ENCODE measurements at places on chromosomes 11 and 22.

DNA sequence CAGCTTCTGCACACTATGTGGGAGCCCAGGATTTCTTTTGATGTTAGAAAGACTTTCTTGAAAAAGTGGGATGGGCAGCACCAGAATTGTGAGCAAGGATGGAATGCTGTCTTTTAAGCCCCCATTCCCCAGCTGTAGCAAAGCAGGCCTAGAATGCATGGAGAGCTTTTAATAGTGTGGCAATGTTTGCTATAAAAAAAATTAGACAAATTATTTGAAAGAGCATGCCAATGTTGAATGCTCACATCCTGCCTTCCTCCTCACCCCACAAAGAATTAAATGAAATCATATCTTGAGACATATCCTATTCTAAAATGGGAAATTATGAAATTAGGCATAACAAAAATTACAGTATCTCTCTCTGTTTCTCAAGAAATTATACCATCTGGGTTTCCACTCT, 154.7 kb downstream of the C11orf91 start:
- DNase-seq: no peak

GRCh38 chr22:19718456-19719049, 4.2 kb downstream of the SEPTIN5 start:
- DNase-seq: no peak

- DNase-seq: no peak
These were observed 713.9 kb downstream of the ETS1 start for GRCh38 chr11:127873478-127873877.

DNA sequence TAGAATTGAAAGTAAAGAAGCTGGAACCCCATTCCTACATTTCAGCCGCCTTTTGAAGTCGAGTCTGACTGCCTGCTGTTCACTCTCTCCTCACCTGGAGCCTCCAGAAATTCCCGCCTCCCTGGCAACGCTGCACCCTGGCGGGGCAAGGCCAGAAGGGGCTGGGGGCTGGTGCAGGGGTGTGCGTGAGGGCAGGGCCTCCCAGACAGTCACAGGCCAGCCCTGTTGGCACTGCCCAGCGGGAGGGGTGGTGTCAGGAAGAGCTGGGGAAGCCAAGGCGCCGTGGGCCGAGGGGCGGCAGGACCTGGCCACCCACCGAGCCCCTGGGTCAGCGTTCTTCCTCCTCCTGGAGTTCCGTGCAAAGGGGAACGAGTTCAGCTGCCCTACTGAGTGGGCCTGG, 123.2 kb downstream of the KCNQ1OT1 start:
- DNase-seq: no peak

- no peak for DNase-seq
These were observed 19.8 kb downstream of the NEFH start for GRCh38 chr22:29499852-29500251.

DNA sequence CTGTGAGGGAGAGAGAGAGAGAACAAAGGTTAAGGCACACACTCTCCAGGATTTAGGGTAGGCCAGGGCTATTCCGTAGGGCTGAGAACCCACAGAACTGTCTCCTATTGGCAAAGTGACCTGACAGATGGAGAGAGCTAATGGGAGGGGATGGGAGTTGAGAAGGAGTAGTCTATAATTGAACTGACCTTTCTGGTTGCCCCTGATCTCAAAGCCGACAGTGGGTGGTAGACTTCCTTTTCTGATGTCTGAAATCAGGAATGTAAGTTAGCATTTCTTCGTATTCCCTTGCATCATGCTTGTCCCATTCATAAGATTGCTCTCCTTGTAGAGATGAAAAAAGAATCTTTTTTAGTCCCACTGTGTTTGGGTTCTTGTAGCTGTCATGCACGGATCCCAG, 210.1 kb downstream of the NTM start:
- no peak for DNase-seq

- DNase-seq: no peak
These were observed 30.6 kb downstream of the CAPN1 start for GRCh38 chr11:65212226-65212801.

DNA sequence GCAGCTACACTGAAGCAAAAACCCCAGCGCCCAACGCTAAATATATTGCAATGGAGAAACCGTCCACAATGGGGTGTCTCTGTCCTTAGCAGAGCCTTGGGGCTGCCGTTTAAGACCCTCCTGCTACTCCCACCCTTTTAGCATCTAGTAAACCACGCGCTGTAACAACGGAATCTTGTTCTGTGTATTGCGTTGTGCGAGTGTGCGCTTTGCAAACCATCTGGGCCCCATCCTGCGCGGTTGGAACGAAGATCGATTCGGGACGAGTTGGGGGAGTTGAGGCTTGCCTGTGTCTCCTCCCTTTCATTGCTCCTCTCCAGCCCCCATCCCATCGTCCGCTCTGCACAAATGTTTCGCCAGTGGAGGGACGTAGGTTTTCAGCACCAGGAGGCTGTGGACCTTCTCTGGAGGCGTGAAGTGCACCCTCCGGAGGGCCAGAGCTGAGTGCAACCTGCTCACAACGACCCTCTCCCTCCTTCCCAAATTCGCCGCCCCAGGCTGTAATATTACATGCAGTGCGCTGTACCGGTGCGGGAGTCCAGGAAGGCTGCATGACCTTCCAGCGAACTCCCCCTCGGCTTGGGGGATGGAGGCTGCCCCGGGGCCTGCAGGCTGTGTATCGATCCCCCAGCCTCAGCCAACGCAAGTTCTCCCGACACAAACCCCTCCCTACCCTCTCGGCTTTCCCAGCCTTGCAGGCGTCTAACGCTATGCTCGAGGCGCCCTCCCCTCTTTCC, 1.6 kb upstream of the KMT2A start:
- peak; percentile 5 for DNase-seq

- DNase-seq: no peak
These were observed 20.6 kb upstream of the MS4A7 start for GRCh38 chr11:60357771-60358170.

DNA sequence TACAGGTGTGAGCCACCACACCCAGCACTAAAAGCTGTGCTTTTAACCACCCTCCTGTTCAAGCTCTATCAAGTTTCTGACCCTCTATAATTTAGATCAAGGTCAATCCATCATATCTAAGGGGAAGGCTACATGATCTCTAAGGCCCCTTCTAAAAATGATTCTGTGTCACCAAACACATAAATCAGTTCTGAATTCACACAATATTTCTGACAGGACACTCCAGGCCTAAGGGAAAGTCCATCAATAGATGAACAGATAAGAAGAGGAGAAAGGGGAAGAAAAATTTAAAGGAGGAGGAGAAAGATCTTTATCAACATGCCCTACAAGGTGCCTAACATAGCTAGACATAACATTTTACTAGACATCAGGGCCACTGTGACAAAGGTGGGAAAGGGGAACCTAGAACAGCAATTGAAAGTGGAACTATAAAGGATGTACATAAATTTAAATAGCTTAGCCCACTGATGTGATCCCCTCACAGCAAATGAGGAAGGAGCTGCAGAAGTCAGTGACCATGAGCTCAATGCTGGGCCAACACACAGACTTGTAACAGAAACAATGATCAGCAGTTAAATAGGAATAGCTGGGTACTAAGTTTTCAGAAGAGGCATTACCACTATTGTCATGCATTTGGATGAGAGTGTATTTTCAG, 4.7 kb downstream of the PRCP start:
- DNase-seq: no peak

Data from stimulated activated CD8-positive, alpha-beta memory T cell treated with anti-CD3 and anti-CD28 coated beads, Interleukin-12 subunit alpha, Interleukin-12 subunit beta, amount 100 ng/mL, for 4 hours (primary cell).